ENCODE measurements at places on chromosomes 4 and X. TPM values are rescaled to one million over a fixed set of nuclear protein-coding genes. Genes with fewer than 3 reads are reported as not detected.

DNA sequence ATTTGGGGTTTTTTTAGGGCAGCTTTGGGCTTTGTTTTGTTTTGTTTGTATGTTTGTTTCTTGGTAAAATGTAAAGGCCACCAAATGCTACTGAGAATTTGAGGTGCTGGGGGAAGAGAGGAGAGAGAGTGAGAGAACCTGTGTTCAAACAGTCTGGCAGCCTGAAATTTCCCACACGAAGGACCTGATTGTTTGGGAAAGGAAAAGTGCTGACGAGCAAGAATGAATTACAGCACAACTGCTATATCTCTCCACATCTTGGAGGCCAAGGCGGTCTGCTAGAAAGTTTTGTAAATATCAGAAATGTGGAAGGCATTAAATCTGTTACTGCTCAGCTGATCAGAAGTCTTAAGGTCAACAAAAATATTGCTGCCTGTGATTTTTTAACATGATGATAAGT is 170.5 kb downstream of the PALLD start:
- no peak for DNase-seq

- no peak for DNase-seq
Measured at GRCh38 chrX:120736989-120737388, 107.1 kb upstream of the C1GALT1C1 start.

DNA sequence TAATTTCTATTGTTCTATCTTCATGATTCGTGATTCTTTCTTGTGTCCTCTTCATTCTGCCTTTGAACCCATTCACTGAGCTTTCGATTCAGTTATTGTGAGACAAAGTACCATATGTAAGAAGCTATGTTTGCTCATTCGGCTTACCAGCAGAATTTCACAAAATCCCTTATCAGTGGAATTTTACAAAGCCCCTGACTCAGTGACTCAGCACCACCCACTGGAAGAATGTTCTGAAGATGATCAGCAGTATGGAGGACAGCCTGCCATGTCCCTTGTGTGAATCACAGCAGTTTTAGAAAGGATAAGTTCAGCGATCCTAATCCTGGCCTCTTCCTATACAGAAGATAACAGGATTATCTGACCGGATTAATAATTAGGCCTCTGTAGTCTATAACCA is 5.8 kb upstream of the UXT start:
- no peak for DNase-seq

- no peak for DNase-seq
Measured at GRCh38 chrX:70322784-70323183, 32.9 kb downstream of the KIF4A start.

DNA sequence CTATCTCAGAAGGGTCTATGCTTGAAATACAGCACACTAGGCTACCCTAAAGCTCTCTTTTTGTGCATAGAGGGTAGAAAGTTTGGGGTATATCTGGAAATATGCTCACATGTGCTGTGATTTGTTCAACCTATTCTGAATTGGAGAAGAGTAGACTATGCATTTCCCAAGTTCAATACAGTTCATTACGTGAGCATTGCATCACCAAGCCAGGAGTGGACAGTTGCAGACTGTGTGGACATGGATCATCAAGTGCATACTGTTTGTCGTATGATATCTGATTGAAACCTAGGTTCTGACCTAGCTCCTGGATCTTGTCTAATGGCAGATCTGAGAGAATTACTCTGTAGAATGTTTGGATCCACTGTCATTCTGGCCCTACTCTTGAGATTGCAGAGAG is 161.1 kb downstream of the FRAS1 start:
- DNase-seq, result no peak

DNA sequence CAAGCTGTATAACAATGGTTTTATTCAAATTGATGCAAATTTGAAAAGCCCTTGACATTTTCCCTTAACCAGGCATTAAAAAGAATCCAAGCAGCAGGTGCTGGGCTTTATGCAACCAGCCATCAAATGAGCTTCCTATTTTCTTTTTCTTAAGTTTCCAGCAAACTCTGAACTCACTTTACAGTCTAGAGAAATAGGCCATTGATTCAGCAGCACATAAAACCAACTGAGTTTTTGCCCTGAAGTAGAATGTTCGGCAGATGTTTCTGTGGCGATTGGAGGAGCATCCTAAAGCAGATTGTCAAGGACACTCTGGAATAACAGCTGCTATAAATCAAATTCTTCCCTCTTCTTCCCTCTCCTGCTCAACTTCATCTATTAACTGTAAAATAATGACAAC is 582.8 kb upstream of the CPEB2 start:
- DNase-seq, result no peak

DNA sequence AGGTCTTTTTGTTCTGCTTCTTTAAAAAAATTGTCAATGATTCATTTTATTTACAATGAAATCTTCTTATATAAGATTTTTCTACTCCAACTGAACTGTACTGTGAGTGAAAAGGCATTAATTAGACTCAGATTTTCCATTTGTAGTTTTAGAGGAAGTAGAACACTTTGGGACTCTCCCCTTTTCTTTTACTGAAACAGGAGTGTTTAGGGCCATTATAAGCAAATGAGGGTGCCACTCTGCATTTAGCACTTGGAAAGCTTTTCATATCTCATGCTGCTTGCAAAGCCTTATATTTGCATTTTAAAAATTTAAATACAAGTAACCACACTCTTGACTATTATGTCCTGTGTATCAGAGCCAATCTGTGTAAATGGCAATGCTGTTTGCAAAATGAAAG is 584.3 kb downstream of the KLHL13 start:
- no peak for DNase-seq

GRCh38 chrX:72609313-72609712 is 36.7 kb upstream of the HDAC8 start:
- DNase-seq, result no peak

DNA sequence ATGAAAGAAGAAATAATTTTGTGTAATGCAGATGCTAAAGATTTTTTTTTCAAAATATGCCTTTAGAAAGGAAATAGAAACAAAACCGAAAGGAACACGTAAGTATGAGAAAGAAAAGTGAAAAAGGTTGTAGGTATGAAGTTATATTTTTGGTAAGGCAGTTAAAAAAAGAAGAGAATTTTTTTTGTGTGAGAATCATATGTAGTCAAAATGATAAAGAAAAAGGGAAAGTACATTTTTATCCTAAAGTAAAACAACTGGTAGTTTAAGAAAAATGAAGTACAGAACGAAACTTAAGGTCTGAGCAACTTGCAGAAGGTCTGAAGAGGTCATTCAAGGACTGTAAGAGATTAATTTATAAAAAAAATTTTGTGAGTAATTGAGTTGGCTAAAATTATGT is 164.0 kb upstream of the TRAM1L1 start:
- no peak for DNase-seq

DNA sequence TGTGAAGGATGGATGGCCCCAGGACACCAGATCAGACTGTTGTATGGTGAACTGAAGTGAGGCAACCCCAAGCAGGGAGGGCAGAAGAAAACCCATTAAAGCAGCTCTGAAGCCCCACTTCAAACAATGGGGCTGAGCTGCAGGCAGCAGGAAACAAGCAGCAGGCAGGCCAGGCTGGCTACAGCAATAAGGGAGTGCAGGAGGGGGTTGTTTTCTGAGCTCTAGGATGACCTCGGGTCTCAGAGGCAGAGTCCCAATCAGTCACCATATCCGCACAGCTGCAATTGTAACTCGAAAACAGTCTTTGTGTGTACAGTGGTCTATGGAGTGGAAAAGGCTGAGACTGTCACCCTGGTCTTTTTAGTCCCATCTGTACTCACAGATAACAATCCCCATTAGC is 90.4 kb downstream of the COL4A6 start:
- no peak for DNase-seq

- no peak for DNase-seq
Measured at GRCh38 chr4:122099896-122100295, 52.2 kb upstream of the BLTP1 start.

DNA sequence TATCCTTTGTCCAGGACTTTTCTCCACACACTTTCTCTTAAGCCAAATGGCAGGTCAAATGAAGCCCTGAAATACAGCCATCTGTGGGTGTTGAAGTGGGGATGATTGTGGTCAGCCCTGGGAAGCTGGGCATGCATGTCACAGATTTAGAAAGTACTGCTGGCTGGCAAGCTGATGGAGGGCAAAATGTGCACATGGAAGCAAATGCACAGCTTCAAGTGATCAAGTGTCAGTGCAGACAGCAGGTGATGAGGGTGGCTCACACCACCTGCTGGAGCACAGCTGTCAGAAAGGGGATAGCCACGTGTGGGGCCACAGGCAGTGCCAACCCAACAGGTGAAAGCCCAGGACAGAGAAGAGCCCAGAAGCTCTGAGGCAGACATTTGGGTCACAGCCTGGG is 40.3 kb upstream of the ATXN3L start:
- DNase-seq, result no peak

DNA sequence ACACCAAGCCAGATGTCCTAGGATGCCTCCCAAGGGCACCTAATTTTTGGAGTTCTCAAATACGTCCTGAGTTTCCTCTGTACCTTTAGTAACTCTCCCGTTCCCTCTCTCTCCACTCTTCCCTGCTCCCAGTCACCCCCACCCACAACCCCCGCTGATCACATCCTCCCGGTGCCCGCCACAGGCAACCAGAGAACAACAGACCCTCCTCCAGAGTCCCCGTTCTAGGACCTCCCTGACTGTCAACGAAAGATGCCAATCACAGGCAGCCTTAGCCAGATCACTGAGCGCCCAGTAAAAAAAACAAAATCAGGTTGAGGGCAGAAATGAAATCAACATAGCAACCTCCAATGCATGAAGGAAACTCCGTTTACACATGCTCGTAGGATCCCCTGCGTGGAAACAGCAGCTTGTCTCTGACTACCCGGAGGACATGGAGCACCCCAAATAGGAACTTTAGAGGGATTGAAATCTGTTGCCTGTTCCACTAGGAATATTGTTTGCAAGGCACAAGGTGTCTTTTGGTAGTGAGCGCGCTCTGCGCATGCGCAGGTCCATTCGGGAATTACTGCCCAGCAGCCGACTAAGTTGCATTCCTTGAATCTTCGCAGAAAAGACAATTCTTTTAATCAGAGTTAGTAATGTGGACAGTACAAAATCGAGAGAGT is at the start of gene GABRB1:
Gene GABRB1 (plus strand): TSS at position 557 of the 668 bp plus-strand sequence.
- DNase-seq, result peak; percentile 71

DNA sequence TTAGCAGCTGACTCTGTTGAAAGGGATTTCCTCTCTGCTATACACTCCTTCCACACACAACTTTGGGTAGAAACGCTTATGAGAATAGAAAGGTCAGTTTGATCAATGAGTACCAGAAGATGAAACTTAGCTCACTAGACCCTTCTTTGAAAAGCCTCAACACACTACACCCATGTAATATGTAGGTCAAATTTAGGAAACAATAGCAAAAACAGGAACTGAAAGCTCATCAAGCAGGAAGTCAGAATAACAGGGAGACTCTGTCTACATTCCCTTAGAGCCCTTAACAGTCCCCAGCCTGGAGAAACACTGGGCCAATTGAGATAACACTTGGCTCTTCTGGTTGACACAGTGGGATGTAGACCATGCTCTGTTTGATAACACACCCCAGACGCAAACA is 30.7 kb downstream of the SRPX2 start:
- DNase-seq, result no peak

- DNase-seq, result no peak
Measured at GRCh38 chr4:1230316-1230715, 18.6 kb downstream of the CTBP1 start.

- no peak for DNase-seq
Measured at GRCh38 chr4:186832906-186833305, 109.2 kb upstream of the FAT1 start.

GRCh38 chr4:6795821-6796220 is 13.3 kb downstream of the KIAA0232 start:
- DNase-seq, result no peak

DNA sequence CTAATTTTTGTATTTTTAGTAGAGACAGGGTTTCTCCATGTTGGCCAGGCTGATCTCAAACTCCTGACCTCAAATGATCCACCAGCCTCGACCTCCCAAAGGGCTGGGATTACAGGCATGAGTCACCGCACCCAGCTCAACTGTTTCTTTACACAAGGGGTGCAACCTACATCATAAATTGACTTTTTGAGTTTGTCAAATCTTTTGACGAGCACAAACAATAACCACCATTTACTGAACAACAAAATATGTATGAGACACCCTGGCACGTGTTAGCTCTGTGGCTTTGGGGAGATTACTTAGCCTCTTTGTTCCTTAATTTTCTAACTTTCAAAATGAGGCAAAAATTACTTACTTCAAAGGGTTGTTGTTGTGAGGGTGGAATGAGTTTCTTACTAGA is 23.5 kb upstream of the SLC34A2 start:
- DNase-seq, result no peak

DNA sequence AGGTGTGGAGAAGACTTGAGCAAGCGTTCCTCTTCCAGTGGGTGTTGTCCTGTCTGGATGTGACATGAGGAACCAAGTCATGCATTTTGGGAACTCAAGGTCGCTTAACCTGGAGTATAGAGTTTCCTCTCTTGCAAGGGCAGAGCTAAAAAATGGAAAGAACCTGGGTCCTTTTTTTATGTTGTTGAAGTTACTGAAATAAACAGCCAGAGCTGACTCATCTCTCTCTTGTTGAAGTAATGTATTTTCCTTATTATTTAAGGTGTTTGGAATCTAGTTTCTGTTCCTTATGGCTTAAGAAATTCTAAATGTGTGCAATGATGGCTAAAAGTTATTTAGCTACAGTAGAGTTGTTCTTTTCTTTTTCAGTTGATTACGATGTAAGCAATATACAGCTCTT is 314.5 kb downstream of the CAMK2D start:
- no peak for DNase-seq

DNA sequence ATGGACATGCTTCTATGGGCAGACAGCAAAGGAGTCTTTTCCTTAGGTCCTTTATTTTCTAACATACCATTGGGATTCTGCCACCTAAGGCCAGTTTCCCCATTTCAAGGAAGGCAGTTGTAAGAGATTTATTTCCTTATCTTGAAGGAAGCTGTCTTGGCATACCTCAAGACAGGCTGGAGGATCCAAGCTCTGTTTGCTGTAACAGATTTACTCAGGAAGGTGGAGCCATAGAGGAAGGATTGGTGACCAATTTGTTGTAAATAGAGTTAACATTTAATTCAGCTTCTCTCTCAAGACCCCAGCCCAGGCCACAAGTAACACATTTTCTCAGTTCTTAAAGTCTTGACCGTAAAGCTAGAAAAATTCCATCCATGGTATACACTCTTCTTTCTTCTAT is 131.6 kb upstream of the TENM3 start:
- DNase-seq, result no peak

Gene SSX2B
- not detected for polyA plus RNA-seq

Gene ZFP42
- polyA plus RNA-seq, result 8.4 TPM

Gene GSX2
- polyA plus RNA-seq, result not detected

Gene LAGE3
- polyA plus RNA-seq, result 24.2 TPM

Gene HERC5
- 4.4 TPM for polyA plus RNA-seq

Gene GRID2
- 0.14 TPM for polyA plus RNA-seq

Gene UNC5C
- polyA plus RNA-seq, result 45.6 TPM

Gene TRPC3
- polyA plus RNA-seq, result 6.0 TPM

Gene SSX4
- polyA plus RNA-seq, result not detected

Gene NUP62CL
- 4.6 TPM for polyA plus RNA-seq

Data from left lung (tissue), 14 donors.